Activated CD4-positive, alpha-beta T cell treated with anti-CD3 and anti-CD28 coated beads, Interleukin-2, amount 50 U/mL, for 24 hours (primary cell): ENCODE measurements at places on chromosomes 7 and 10.

- DNase-seq, result no peak
Observed at GRCh38 chr7:65915921-65916657, 43.2 kb downstream of the VKORC1L1 start.

GRCh38 chr7:21651697-21652096 is 108.9 kb downstream of the DNAH11 start:
- DNase-seq, result no peak

GRCh38 chr7:55034776-55035175 is 16.0 kb downstream of the EGFR start:
- no peak for DNase-seq

- DNase-seq, result no peak
Observed at GRCh38 chr10:83205861-83206260, 933.4 kb upstream of the GHITM start.

DNA sequence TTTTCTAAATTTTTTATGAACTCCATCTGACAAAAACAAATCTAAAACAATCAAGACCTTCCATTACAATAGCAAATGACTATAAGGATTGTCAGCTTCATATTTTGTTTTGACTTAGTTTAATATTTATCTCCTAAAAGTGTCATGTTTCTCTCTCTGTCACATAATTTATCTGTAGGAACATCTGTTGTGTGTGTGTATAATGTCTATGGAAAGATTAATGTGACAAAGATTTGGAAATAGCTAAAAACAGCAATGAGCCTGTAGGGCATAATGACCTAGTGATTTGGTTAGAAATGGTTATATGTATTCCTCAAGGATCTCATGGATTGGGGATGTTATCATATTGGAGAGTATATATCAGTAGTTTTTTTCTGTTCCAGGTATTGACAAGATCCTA is 69.6 kb upstream of the MDFIC start:
- no peak for DNase-seq

GRCh38 chr7:56091591-56091990 is 1.2 kb downstream of the PHKG1 start:
- DNase-seq, result no peak

GRCh38 chr10:24998044-24998443 is 17.9 kb downstream of the ENKUR start:
- no peak for DNase-seq

- DNase-seq, result no peak
Observed at GRCh38 chr10:45035673-45036072, 35.0 kb downstream of the ZNF22 start.

GRCh38 chr10:126034586-126034985 is 138.2 kb downstream of the FANK1 start:
- DNase-seq, result no peak

GRCh38 chr7:47502240-47502877 is 79.6 kb downstream of the TNS3 start:
- no peak for DNase-seq

- DNase-seq, result no peak
Observed at GRCh38 chr10:21511095-21511570, 14.3 kb downstream of the SKIDA1 start.

DNA sequence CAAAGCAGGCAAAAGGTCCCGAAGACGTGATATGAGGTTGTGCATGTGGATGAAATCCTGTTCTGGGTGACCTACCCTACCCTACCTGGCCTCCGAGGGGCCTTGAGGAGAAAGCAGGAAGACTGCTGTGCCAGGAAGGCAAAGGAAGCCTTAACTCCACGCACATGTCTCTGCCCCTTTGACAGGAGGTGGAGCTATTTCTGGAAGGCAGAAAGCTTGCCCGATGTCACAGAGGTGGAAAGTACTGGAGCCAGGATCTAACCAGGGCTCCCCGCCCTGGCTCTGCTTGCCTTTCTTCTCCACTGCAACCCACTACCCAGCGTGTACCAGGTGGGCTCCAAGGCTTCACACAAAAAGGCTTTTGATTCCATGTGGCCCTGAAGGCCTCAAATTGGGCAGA is 66.4 kb upstream of the DDC start:
- DNase-seq, result no peak

DNA sequence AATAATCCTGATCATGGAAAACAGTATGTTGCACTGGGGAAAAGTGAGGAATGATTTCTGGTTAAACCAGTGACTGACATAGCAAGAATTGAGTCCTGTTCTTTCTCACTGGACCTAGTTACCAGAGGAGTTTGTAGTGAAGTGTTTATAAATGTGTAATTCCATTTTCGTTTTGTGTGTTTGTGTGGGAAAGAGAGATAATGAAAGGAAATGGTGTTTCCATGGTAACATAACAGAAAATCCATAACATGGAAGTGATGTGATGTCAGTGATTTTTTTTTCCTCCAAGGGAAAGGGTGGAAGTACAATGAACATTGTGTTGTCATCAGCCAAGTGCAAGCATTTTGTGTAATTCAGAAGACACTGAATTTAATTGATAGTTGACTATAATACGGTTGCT is 283.9 kb downstream of the PLXDC2 start:
- DNase-seq, result no peak

GRCh38 chr7:35019179-35019729 is 18.0 kb downstream of the DPY19L1 start:
- DNase-seq, result no peak

DNA sequence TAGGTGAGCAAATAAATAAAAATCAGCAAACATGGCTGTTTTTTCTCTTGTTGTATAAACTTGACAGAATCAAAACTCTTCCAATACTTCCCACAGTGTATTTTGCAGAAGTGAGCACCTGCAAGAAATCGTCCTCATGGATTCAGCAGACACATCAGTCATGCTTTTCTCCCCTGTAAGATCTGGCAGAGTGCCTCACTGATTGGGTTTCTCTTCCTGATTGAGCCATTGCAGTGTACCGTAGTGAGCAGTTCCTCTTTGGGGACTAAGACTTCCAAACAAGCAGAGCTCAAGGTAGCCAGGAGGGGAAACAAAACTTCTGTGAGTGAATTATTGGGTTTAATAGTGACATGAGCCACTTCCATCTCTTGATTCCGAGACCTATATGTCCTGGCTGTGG is 2.2 kb upstream of the CCDC3 start:
- no peak for DNase-seq

DNA sequence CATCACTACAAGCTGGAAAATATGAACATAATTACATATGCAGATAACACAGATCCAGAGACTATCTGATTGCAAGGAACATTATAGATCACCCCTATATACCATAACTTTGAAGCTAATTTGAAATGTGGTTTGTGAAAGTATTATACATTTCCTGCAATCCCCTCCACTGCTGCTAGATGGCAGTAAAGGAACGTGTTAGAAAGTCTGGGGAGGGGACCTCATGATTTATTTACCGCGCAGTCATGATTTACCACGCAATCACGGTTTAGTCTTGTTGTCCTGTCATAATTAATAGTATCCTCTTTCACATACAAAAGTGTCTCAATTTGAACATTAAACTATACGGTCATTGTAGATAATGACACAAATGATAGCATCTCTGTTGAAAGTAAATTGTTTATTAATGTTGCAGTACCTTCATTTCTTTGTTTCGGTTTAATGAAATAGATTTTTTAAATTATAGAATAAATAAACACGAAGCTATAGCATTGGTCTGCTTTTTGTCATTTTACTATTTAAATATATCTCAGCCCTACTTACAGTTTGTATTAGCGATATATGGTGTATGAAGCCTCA is 145.3 kb upstream of the PRSS1 start:
- no peak for DNase-seq

- DNase-seq, result no peak
Observed at GRCh38 chr10:128892005-128892404, 575.0 kb upstream of the MGMT start.

GRCh38 chr7:123635551-123636359 is 19.9 kb upstream of the LMOD2 start:
- DNase-seq, result no peak

GRCh38 chr10:48798481-48799254 is 114.0 kb downstream of the WDFY4 start:
- DNase-seq, result no peak

DNA sequence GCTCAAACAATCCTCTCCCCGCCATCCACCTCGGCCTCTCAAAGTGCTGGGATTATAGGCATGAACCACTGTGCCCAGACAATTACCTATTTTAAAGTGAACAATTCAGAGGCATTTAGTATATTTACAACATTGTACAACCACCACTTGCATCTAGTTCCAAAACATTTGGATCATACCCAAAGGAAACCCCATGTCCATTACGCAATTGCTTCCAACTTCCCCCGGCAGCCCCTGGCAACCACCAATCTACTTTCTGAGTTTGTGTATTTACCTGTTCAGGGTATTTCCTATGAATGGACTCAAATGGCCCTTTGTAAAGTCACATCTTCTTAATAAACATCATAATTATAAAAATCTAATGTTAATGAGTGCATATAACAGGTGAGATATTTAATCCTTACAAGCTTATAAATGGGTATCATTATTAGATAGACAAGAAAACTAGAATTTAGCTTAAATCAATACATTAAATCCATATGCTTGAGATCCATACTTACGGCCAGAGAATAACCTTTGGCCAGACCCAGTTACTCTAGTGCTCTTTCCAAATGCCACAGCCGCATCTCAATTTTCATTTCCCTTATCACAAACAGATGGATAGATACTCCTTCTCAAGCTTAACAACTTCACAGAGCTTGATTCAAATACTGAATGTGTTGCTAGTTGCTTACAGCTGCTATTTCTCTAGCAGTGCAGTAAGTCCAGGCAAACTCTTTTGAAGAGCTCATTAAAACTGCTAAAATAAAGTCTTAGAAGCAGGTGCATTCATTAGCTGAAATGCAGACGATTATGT is 133.4 kb upstream of the MKLN1 start:
- no peak for DNase-seq

DNA sequence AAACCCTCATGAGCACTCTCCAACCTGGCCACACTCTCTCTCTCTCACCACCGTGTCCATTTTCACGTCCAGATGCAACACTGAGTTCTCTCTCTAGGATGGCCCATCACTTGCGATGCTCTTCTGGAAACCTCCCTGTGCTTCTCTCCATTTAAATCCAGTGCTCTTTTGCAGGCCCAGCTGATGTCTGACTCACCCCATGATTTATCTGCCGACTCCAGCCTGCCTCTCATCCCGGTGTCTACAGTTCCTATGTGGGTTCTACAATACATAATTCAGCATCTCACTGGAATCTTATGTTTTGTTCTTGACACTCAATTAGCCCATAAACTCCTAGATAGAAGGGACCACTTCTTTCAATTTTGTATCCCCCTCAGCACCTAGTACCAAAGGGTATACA is 5.0 kb downstream of the TPK1 start:
- no peak for DNase-seq

DNA sequence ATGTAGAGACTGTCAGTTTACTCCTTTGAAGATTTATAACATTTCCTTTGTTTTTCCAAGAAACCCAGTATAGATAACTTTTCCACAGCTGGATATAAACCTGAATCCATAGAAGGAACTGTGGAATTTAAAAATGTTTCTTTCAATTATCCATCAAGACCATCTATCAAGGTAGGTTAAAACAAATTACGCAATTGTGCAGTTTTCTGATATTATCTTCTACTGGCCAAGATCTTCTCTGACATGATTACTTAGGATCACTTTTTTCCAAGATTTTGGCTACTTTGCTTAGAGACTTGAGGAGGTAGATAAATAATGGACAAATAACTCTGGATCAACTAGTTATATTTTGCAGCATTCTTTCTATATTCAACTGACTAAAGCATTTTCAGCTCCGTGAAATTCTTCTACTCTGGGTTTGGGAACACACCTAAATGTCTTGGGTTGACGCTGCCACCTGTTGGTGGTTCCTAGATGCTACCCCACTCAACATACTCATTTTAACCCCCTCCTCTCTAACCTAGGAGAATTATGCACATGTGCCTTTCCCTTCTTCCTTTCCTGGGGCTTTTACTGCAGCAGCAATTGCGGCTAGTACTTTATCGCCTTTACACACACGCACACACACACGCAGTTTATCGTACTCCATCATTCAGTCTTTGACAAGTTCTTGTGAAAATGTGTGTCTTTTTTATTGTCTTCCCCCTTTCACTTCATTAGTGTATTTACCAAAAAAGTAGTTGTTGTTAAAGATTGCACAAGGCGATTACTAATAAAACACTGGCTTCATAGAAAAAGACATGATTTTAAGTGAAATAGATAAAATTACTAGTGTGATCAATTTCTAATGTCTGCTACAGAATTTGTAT is 32.7 kb downstream of the ABCB5 start:
- DNase-seq, result no peak

GRCh38 chr7:21891291-21891690 is 54.4 kb downstream of the CDCA7L start:
- DNase-seq, result no peak

DNA sequence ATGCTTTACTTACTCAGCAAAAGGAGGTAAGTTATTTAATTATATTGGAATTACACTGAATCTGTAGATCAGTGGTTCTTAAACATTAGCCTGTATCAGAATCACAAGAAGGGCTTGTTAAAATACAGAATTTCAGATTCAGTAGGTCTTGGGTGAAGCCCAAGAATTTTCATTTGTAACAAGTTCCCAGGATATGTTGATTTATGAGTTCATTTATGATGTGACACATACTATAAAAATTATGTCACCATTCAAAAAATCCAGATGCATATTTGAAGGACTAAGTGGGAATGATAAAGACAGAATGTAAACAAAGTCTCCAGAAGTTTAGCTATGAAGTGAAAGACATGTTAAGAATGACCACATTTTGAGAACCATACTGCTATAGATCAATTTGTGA is 52.3 kb downstream of the HECTD2 start:
- no peak for DNase-seq

DNA sequence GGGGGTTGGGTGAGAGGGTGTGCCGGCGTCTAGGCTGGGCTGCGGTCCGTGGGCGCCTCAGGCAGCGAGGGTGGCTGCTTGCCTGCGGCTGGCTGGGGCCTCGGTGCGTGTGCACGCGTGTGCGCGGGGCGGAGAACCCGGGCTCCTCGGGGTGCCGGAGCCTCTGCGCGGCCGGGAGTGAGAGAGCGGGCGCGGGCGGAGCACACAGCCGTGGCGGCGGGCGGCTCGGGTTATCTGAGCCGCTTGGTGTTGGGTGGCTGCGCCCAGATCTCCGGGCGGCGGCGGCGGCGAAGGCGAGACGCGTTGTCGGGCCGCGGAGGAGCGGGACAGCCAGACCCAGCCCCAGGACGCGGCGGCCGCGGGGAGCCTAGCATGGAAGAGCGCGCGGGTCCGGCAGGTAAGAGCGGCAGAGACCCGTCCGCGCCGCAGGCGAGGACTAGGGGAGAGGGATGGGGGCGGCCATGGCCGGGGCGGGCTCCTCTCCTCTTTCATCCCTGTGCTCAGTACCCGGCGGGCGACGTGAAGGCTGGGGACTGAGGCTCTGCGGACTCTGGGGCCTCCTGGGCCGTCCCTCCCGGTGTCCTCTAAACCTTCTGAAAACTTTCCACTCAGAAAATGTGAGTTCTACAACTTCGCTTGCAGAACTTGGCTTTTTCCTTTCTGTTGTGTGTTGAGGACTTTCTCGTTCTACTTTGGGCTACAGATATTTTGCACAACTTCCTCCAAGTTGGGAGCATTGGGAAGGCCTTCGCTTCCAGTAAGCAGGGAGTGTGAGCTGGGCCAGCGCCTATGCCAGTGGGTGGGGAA is 9.8 kb upstream of the PAX2 start:
- no peak for DNase-seq

GRCh38 chr10:103839519-103839871 is 15.9 kb downstream of the SH3PXD2A start:
- no peak for DNase-seq

GRCh38 chr10:50623663-50624412 is at the start of gene SGMS1:
Gene SGMS1, minus strand, starts transcription at chr10:50623956. Its CDS starts 279,842 bp downstream, at chr10:50344114.
- DNase-seq, result peak; percentile 70

- no peak for DNase-seq
Observed at GRCh38 chr7:143314127-143314526, 1.8 kb upstream of the CLCN1 start.
